Activated CD4-positive, alpha-beta T cell treated with anti-CD3 and anti-CD28 coated beads for 4 hours (primary cell): ENCODE measurements at places on chromosomes 12 and 14.

- no peak for DNase-seq
Observed at GRCh38 chr12:1915082-1915968, 3.1 kb downstream of the CACNA2D4 start.

DNA sequence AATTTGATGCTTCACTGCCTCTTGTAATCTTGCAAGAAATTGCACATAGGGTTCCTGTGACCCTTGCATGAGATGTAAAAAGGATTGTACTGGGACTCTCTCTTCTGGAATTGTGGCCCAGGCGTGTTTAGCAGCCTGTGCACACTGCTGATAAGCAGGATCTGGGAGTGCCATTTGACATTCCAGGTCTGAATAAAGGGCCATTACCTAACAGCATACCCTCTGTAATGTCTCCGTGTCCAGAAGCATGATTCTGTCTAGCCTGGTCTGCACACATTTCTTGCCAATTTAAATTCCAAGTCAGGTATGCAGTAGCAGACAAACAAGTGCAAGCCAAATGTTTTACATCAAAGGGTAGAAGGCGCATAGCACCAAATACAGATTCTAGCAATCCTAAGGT lies 18.1 kb upstream of the MAPKAPK5 start:
- no peak for DNase-seq

DNA sequence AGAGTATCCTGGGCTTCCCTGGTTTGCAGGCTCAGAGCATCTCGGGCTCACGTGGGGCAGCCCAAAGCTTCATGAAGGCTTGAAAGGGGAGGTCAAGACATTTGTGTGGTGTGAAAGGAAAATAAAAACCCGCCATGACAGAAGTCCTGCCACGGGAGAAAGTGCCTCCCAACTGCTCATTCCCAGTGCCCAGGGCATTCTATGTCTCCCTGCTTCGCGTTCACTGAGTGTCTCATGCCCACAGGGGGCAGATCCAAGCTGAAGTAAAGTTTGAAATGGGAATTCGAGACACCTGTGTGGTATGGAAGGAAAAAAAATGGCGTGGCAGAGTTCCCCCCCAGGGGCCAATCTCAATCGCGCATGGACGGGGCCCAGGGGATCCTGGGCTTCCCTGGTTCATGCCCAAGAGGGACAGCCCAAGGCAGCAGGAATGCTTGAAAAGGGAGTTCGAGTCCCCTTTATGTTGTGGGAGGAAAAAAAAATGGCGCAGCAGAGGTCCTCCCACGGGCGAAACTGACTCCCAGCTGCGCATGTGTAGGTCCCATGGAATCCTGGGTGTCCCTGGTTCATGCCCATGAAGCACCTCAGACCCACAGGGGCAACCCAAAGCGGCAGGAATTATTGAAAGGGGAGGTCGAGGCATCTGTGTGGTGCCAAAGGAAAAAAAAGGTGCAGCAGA lies 576.7 kb downstream of the ALG10 start:
- no peak for DNase-seq

DNA sequence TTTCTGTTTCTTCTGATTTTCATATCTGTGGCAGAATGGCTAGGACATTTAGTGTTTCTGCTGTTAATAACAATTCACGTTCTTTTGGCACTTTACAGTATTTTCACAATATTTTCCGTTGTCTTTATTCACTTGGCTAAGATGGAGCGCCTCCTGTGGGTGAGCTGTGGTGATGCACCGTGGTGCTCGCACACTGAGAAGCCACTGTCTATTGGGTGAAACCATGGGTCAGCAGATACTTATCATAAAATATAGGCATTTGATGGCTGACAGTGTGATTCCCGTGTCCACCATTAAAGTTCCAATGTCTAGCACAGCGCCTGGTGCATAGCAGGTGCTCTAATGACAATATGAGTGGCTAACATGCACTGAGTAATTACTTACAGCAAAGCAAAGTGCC lies 141.8 kb downstream of the VRK1 start:
- no peak for DNase-seq

- DNase-seq = no peak
Observed at GRCh38 chr14:95948558-95948981, 71.9 kb downstream of the TUNAR start.

DNA sequence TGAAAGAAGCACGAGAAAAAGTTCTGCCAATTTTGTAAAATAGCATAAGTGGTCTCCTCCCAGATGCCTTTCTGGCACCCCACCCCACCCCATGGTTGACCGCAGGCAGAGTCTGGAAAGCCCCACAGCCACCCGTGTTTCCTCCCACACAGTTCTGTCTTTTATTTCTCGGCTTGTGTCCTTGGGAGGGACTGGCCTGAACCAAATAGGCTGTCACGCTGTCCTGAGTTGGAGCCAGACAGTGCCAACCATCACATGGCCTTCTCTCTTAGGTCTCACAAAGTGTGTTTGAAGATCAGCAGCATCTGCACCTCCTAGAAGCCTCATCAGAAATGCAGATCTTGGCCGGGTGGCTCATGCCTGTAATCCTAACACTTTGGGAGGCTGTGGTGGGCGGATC lies 10.2 kb upstream of the LTA4H start:
- peak; percentile 20 for DNase-seq

GRCh38 chr12:2390850-2391390 lies 338.1 kb downstream of the CACNA1C start:
- DNase-seq = no peak

- DNase-seq = no peak
Observed at GRCh38 chr12:1836854-1837421, 16.6 kb downstream of the LRTM2 start.

DNA sequence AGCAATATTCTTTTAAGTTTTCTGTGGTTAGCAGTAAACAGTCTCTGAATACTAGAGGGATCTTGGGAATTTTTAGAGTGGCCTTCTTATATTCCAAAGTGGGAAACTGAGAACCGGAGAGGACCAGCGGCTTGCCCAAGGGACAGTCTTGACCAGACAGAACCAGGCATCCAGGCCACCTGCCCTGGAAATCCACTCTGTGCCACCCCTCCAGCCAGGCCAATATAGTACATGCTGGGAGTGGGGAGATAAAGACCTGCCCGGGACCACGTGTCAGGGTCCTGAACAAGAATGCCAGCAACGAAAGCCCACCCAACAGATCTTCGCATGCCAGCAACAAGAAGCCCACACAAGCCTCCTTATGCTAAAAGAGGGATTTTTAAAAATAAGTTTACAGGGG lies 49.4 kb upstream of the RIN3 start:
- no peak for DNase-seq

- no peak for DNase-seq
Observed at GRCh38 chr14:95273001-95273978, 46.4 kb downstream of the CLMN start.

- DNase-seq = no peak
Observed at GRCh38 chr12:7017870-7018349, 366 bp downstream of the LPCAT3 start.

GRCh38 chr12:54648265-54648664 lies at the start of gene DCD:
Gene DCD (minus strand): TSS chr12:54648365. CDS start chr12:54648303, 62 bp downstream.
- DNase-seq = no peak

- DNase-seq = no peak
Observed at GRCh38 chr12:78407722-78408121, 456.9 kb upstream of the SYT1 start.

DNA sequence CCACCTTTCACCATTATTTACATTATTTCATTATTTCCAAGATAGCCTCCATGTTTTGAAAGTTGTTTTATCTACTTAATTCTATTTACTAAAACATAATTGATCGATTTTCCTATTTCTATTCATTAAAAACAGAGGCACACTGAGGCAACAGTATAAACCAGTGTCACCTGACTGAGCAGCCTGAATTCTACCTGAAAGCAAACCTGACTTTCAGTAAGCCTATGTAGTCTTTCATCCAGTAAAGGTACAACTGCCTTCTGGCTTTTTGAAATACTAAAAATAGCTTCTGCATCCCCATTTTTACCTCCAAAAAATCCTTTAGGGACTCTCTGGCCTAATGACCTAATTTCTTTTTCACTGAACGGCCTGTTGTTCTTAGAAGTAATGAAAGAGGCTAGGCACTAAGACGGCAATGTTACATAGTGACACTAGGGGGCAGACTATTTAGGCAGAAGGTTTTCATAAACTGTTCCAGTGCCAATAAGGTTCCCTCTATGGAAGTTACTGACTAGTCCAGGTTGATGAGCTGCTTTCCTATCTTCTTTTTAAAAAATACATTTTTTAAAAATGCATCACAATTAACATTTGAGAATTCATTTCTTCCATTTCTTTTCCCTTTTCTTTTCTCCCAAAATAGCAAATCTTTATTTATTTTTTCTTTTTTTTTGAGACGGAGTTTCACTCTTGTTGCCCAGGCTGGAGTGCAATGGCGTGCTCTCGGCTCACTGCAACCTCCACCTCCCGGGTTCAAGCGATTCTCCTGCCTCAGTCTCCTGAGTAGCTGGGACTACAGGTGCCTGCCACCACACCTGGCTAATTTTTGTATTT lies 17.5 kb downstream of the ANAPC5 start:
- peak; percentile 35 for DNase-seq

- peak; percentile 64 for DNase-seq
Observed at GRCh38 chr14:98984719-98985041, 287.3 kb downstream of the BCL11B start.

DNA sequence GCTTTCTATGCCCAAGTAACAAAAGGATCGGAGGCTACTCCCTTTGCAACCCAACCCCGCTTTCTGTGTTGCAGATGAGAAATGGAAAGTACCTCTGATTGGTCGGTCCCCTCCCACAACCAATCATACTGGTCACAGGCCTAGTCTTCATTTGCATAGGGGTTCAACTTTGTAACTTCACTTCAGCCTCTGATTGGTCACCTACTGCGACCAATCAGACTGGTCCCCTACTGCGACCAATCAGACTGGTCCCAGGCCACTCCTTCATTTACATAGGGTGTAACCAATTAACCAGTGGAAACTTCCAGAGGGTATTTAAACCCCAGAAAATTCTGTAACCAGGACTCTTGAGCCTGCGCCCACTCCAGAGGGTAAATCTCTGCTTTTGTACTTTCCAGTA lies 906.4 kb upstream of the TMEM132C start:
- DNase-seq = no peak

- no peak for DNase-seq
Observed at GRCh38 chr14:28608851-28609828, 157.4 kb upstream of the FOXG1 start.

DNA sequence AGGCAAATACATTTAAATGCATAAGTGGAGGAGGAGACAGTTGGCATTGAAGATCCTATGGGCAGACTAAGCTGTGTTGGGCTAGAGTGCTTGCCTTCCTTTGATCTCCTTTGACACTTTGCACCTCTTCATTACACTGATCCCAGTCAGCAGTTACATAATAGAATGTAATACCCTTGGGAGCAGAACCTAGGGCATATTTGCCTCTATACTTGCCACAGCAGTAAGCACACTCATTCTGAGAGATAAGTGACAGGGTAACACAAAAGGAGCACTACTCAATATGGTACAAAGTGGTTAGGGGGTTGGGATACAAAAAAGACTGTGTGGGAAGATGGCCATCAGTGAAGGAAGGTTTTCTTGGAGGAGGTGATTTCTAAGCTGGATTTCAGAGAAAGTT lies 9.0 kb downstream of the MARS1 start:
- DNase-seq = no peak

GRCh38 chr12:79895071-79895470 lies 39.8 kb downstream of the PPP1R12A start:
- DNase-seq = no peak

GRCh38 chr12:105025890-105026289 lies 39.8 kb downstream of the NOPCHAP1 start:
- no peak for DNase-seq

GRCh38 chr14:96204151-96205058 lies at the start of gene BDKRB2:
Gene BDKRB2 (plus strand): TSS chr14:96204839. CDS start chr14:96237108, 32,269 bp downstream.
- DNase-seq = no peak

GRCh38 chr12:18578191-18578590 lies 159.6 kb downstream of the PLCZ1 start:
- DNase-seq = no peak

DNA sequence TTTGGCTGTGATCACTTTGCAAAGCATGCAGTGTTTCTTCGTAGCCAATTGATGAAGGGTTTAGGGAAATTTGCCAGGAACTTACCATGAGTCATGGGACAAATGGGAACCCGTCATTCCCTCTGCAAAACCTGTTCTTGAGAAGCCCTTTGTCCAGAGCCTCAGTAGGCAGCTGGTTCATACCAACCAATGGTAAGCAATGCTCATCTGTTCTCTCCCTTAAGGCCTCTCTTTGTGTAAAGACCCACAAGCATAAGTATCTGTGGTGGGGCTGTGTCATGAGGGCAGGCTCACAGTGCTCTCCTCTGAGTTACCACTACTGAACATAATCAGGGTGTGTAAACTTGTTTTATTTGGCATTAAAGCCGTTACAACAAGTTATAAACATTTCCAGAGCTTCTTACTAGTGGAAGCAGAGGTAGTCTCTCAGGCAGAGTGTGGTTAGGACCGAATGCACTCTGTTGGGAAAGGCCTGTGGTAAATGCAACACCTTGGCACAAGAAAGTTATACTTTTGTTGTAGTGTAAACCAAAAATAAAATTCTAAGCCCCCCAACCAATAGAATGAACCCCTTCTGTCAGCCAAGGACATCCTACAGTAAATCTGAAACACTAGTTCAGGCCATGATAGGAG lies 119.8 kb downstream of the SINHCAF start:
- no peak for DNase-seq

GRCh38 chr14:55832122-55832911 lies 252.3 kb downstream of the KTN1 start:
- no peak for DNase-seq

DNA sequence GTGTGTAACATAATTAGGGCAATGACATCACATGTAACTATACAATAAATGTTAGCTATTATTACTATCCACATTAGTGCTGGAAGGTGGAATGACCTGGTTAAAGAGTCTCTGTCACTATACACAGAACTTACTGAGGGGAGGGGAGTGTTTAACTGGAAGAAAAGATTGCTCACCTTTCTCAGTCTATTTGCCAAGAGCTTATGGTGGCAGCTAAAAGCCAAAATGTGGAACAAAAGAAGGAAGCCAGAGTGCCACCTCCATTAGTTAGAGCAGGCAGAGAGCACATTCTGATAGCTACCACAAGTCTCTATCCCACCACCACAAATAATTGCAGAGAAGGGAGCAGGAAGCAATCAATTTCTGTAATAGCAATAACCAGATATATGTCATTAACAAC lies 124.4 kb downstream of the MED13L start:
- no peak for DNase-seq

- no peak for DNase-seq
Observed at GRCh38 chr14:50795142-50795541, 35.8 kb downstream of the NIN start.

DNA sequence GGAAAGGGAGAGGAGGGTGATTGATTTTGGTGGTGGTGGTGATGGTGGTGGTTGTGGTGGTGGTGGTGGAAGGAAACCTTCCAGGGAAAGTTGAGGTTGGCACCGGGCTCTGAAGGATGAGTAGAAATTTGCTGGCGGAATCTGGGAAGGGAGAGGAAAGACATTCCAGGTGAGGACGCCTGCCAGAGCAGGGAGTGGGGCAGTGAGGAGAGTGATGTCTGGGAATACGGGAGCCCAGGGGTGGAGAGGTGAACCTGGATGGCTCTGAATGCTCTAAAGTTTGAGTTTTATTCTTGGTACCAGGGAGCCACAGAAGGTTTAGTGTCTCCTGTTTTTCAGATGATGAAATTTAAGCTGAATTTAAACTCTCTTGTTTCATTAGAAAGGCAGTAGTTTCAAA lies 16.0 kb downstream of the CHST11 start:
- DNase-seq = no peak
